Nephron progenitor cell (in vitro differentiated cells): ENCODE measurements at places on chromosomes 6 and 20.

- H3K4me3 ChIP-seq, result no peak overlapping the region
- H3K27ac ChIP-seq, result no peak overlapping the region
- peaks cover 97% of the 10 kb centered on the region for H3K36me3 ChIP-seq
- DNase-seq, result no peak
- H3K4me1 ChIP-seq, result no peaks in the 10 kb centered on the region
These were observed 71.6 kb upstream of the SLC22A1 start for GRCh38 chr6:160050022-160050421.

DNA sequence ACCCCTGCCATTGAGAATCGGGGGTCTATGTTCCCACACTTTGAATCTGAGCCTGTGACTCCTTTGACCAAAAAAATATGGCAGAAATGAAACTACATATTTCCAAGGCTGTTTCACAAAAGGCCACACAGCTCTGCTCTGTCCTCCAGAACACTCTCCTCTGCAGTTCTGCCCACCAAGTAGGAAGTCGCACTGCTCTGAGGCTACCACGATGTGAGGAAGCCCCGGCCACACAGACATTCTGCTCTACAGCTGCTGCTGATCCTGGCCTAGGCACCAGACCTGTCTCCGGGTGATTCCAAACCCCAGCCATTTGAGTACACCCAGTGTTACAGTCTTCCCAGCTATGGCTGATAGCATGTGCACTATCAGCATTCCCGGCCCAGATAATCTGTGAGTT lies 85.1 kb downstream of the LYRM4 start:
- H3K36me3 ChIP-seq, result no peaks in the 10 kb centered on the region
- H3K27ac ChIP-seq, result no peak overlapping the region
- DNase-seq, result no peak
- H3K4me1 ChIP-seq, result peaks cover 57% of the 10 kb centered on the region
- no peak overlapping the region for H3K4me3 ChIP-seq

- no peaks in the 10 kb centered on the region for H3K36me3 ChIP-seq
- peaks cover 12% of the 10 kb centered on the region for H3K4me1 ChIP-seq
- no peak overlapping the region for H3K4me3 ChIP-seq
- peaks cover 8% of the 10 kb centered on the region for H3K27me3 ChIP-seq
- no peak for DNase-seq
These were observed 196.5 kb downstream of the GMPR start for GRCh38 chr6:16434885-16435284.

GRCh38 chr6:11009353-11009752 lies 34.8 kb downstream of the ELOVL2 start:
- no peak overlapping the region for H3K4me3 ChIP-seq
- H3K4me1 ChIP-seq, result peaks cover 58% of the 10 kb centered on the region
- H3K27ac ChIP-seq, result no peak overlapping the region
- H3K27me3 ChIP-seq, result peaks cover 3% of the 10 kb centered on the region
- peaks cover 4% of the 10 kb centered on the region for H3K36me3 ChIP-seq

- DNase-seq, result peak; percentile 69
- no peak overlapping the region for H3K4me3 ChIP-seq
- peaks cover 2% of the 10 kb centered on the region for H3K27me3 ChIP-seq
- no peaks in the 10 kb centered on the region for H3K36me3 ChIP-seq
- peak overlapping the region; percentile 87 for H3K27ac ChIP-seq
These were observed 218.2 kb downstream of the BMP7 start for GRCh38 chr20:57048027-57048869.

GRCh38 chr6:170096191-170096802 lies 194.6 kb downstream of the DLL1 start:
- peaks cover 4% of the 10 kb centered on the region for H3K36me3 ChIP-seq
- no peaks in the 10 kb centered on the region for H3K27me3 ChIP-seq
- DNase-seq, result peak; percentile 33
- peak overlapping the region; percentile 95 for H3K27ac ChIP-seq

- peaks cover 6% of the 10 kb centered on the region for H3K4me1 ChIP-seq
- no peaks in the 10 kb centered on the region for H3K27me3 ChIP-seq
- no peaks in the 10 kb centered on the region for H3K36me3 ChIP-seq
- H3K27ac ChIP-seq, result no peak overlapping the region
- H3K4me3 ChIP-seq, result no peak overlapping the region
- no peak for DNase-seq
These were observed 756.1 kb upstream of the EPHA7 start for GRCh38 chr6:94175465-94175864.

DNA sequence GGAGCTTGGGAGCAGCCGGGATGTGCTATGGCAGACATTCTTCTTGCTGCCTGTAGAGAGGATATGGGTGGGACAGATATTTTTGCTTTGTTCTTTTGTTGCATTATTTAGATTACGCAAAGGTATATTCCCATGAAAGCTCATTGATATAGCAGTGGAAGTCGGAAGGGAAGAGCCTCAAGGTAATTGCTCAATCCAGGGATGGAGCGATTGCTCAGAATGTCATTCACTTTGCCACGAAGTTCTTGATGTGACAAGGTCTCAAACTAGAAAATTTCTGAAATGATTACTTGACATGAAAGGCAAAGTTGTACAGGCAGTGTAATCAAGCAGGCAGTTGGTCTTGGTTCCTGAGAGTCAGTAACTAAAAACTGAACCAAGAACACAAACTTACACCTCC lies 615.6 kb upstream of the CDH4 start:
- H3K27me3 ChIP-seq, result peaks cover 12% of the 10 kb centered on the region
- H3K4me3 ChIP-seq, result no peak overlapping the region
- H3K36me3 ChIP-seq, result no peaks in the 10 kb centered on the region
- H3K4me1 ChIP-seq, result peaks cover 20% of the 10 kb centered on the region

- no peaks in the 10 kb centered on the region for H3K27me3 ChIP-seq
- H3K4me3 ChIP-seq, result no peak overlapping the region
These were observed 52.9 kb downstream of the RPP40 start for GRCh38 chr6:4950836-4951533.

DNA sequence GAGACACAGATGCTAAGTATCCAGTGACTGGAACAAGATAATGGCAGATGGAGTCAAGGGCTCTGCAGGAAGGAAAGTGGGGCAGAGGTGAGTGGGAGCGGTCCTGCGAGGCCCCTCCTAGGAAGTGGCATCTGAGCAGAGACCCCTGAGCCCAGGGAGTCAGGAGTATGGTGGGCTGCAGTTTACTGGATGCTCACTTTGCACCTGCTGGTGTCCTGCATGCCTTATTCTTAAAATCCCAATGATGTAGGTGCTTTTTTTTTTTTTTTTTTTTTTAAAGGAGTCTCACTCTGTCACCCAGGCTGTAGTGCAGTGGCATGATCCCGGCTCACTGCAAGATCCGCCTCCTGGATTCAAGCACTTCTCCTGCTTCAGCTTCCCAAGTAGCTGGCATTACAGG lies 5.6 kb downstream of the CEBPB start:
- H3K4me3 ChIP-seq, result no peak overlapping the region
- no peak for DNase-seq
- H3K27me3 ChIP-seq, result peaks cover 12% of the 10 kb centered on the region
- no peak overlapping the region for H3K27ac ChIP-seq
- no peaks in the 10 kb centered on the region for H3K36me3 ChIP-seq
- peaks cover 62% of the 10 kb centered on the region for H3K4me1 ChIP-seq

DNA sequence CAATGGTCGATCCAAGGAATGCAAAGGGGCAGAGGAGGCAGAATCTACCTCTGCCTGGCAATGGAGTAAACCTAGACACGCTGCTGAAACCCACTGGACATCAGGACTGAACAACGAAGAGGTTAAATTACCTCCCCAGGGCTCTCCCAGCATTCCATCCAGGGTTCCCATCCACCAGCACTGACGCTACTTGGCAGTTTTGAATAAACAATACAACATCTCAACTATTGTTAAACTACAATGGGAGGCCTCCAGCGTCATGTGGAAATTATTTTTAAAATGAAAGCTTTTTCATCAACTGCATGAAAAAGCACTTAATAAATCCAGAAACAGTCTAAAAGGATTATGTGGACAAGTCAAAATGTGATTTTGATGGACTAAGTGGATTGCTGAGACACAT lies 96.8 kb upstream of the NHSL1 start:
- H3K4me1 ChIP-seq, result peaks cover 37% of the 10 kb centered on the region
- DNase-seq, result no peak
- H3K27me3 ChIP-seq, result no peaks in the 10 kb centered on the region
- no peak overlapping the region for H3K27ac ChIP-seq

DNA sequence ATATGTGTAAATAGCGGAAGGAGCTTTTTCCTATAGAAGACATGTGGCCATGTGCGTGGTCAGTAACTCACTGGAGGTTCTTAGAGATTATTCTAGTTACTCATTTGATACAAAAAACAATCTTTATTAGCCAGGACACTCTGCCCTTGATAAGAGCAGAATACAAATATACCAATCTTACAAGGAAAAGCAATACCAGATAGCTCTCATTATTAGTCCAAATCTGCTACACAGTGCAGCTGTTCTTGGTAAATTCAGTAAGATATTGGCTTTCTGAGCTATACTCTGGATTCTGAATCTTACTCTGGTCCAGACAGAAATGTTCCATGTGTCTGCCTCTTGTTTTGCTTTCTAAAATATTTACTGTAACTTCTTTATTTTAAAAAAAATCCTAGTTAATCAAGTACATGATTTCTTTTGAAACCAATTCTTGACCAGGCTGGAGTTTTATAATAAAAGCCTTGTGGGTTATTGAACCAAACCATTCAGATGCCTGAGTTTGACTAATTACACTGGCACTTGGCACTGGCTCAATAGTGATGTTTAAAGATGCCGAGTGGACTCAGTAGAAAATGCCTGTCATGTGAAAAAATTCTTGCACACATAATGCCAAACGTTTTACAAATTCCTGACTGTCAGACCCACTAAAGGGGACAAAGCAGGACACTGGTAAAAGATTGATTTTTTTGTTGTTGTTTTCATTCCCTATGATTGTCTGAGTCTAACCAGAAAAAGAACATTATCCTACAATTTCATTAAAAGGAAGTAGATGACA lies 242.8 kb upstream of the TCF21 start:
- H3K4me3 ChIP-seq, result no peak overlapping the region
- no peak overlapping the region for H3K27ac ChIP-seq
- H3K36me3 ChIP-seq, result no peaks in the 10 kb centered on the region
- no peaks in the 10 kb centered on the region for H3K4me1 ChIP-seq
- peaks cover 8% of the 10 kb centered on the region for H3K27me3 ChIP-seq

DNA sequence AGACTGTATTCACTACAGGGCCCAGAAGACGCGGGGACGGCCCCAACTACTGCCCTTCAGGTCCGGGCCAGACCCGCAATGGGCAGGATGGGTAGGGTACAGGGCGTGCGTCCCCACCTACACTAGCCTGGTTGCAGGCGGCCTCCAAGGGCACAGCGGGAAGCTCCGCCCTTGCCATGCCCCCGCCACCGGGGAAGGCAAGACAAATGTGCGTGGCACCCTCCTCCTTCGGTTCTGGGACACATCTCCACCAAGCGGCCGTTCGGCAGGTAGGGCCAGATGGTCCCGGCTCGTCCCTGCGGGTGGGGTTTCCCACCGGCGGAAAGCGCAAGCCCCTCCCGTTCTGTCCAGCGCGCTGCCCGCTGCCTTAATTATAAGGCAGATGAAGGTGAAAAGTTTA lies 5.6 kb downstream of the NXT1 start:
- peaks cover 54% of the 10 kb centered on the region for H3K4me1 ChIP-seq
- H3K4me3 ChIP-seq, result peak overlapping the region; percentile 91
- no peaks in the 10 kb centered on the region for H3K27me3 ChIP-seq
- peak; percentile 36 for DNase-seq
- H3K36me3 ChIP-seq, result peaks cover 5% of the 10 kb centered on the region

GRCh38 chr20:23362392-23363256 lies 642 bp downstream of the GZF1 start:
- peaks cover 26% of the 10 kb centered on the region for H3K36me3 ChIP-seq
- H3K4me1 ChIP-seq, result peaks cover 58% of the 10 kb centered on the region
- peak overlapping the region; percentile 91 for H3K4me3 ChIP-seq
- DNase-seq, result no peak
- no peaks in the 10 kb centered on the region for H3K27me3 ChIP-seq
- H3K27ac ChIP-seq, result peak overlapping the region; percentile 15

DNA sequence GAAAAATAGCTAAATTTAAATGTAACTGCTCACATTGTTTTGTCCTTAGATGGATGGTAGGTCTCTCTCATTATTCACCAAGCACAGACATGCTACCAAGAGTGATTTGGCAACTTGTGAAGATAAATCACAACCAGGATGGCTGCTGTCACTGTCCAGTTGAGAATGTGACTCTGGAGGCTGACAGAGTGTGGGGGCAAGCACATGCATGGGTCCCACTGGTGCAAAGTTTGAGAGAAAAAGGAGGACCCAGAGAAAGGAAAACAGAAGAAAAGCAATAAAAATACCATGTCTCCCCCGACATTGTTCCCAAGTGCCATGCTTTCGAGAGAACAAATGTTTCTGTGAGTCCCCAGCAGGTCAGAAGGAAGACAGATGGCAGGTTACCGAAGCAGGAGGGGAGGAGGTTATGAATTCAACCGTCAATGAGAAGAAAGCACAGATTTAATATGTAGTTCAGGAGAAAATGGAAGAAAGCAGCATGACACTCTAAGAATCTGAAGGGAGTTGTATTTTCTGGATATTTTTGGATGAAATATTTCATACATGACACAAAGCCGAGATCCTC lies 73.0 kb upstream of the TSHZ2 start:
- peak overlapping the region; percentile 4 for H3K27ac ChIP-seq
- peak; percentile 10 for DNase-seq
- H3K36me3 ChIP-seq, result peaks cover 7% of the 10 kb centered on the region
- H3K4me1 ChIP-seq, result peaks cover 50% of the 10 kb centered on the region
- H3K4me3 ChIP-seq, result peak overlapping the region; percentile 14

- H3K4me3 ChIP-seq, result no peak overlapping the region
- peaks cover 30% of the 10 kb centered on the region for H3K4me1 ChIP-seq
- no peak for DNase-seq
- H3K36me3 ChIP-seq, result peaks cover 55% of the 10 kb centered on the region
- H3K27ac ChIP-seq, result peak overlapping the region; percentile 40
- H3K27me3 ChIP-seq, result no peaks in the 10 kb centered on the region
These were observed 225.9 kb downstream of the TMEM242 start for GRCh38 chr6:157097255-157097955.
